Caco-2 (cell line): ENCODE measurements at places on chromosomes 2 and 18. TPM values are rescaled to one million over a fixed set of nuclear protein-coding genes. Genes with fewer than 3 reads are reported as not detected.

DNA sequence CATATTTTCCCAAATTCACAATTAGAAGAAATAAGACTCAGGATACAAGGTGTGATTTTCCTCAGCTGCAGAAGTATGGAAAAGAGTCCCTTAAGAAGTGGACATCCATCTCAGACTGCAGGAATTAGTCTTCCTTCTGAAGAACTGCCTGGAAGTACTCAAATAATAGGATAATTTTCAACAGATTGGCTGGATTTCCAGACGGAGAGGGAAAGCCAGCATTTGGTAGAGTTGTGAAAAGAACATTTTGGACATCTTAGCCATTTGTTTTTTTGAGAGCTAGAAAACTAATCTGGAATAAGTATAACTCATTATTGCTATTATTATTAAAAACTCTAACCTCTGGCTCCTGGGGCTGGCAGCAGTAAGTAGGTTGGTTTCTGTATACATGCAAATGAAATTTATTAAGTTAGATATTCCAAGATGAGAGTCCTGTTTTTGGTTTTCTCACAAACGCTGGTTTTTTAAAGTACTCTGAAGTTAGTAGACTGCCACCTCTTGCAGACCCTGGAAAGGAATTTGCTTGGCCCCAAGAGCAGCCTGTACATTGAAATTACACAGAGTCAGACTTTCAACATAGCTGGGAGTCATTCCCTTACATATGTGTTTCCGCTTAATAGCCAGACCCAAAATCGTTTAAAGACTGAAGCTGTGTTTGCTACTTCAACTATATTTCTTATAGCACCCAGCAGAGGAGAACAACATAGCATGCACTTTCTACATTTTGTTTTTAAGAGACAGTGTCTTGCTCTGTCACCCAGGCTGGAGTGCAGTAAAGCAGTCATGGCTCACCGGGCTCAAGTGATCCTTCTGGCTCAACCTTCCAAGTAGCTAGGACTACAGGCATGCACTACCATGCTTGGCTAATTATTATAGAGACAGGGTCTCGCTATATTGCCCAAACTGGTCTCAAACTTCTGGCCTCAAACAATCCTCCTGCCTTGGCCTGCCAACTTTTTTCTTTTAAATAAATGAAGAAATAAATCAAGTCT, 142.4 kb downstream of the THADA start:
- DNase-seq, result no peak
- no peaks in the 10 kb centered on the region for H3K27me3 ChIP-seq
- no peak overlapping the region for H3K27ac ChIP-seq
- H3K4me3 ChIP-seq, result no peak overlapping the region
- peaks cover 43% of the 10 kb centered on the region for H3K4me1 ChIP-seq
- no peaks in the 10 kb centered on the region; the same call in 1 of the 2 replicates for H3K36me3 ChIP-seq

HOXD1 gene
- total RNA-seq, result not detected in 2 replicates

NPC1 gene
- total RNA-seq, result 29.5 and 32.8 TPM in 2 replicates

HSBP1L1 gene
- 25.7 and 25.9 TPM in 2 replicates for total RNA-seq

SCTR gene
- total RNA-seq, result not detected in 2 replicates

DNA sequence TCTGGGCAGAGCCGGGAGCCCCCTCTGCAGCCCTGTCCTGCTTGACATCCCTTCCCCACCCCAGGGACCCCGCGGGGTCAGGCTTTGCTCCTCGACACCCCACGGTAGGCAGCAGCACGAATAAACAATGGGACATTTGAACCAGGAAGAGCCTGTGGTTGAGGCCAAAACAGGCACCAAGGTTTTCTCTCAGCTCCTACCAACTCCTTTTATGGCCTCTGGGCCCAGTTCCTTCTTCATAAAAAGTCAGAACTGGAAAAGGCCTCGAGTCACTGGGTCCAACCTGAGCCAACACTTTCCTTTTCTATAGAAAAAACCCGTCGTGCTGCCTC, 20.6 kb downstream of the TEX44 start:
- peaks cover 48% of the 10 kb centered on the region for H3K4me1 ChIP-seq
- H3K4me3 ChIP-seq, result peak overlapping the region; percentile 42
- DNase-seq, result no peak
- H3K36me3 ChIP-seq, result no peaks in the 10 kb centered on the region

ANKRD30BL gene
- total RNA-seq, result not detected in 2 replicates

ITPRID2 gene
- total RNA-seq, result 54.8 and 62.0 TPM in 2 replicates

DNA sequence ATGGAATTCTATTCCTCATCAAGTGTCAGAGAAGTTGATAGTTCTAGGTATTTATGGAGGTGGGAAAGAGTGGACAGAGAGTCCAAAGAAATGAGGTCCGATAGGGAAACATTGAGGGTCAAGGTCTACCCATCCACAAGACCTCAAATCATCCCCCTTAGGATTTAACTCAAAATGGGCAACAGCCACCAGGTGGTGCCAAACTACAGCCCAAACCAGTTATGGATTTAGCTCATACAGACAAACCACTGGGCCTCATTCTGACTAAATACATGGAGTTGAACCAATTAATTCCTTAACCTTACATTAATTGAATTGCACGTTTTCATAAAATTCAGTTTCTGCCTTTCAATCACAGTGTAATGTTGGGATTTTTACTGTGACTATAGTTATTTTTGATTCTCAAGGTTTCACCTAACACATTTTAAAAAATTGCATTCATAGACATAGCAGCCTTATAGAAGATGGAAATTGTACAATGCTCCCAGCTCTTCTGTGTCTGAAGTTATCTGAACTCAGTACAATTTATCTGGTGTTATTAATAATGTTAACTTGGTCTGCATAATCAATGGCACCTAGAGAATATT, 98.2 kb upstream of the HNMT start:
- no peaks in the 10 kb centered on the region for H3K27me3 ChIP-seq
- H3K36me3 ChIP-seq, result no peaks in the 10 kb centered on the region; the same call in 1 of the 2 replicates
- no peak overlapping the region for H3K4me3 ChIP-seq
- no peak overlapping the region for H3K27ac ChIP-seq

- H3K4me3 ChIP-seq, result no peak overlapping the region
- DNase-seq, result no peak
- no peak overlapping the region for H3K27ac ChIP-seq
- H3K4me1 ChIP-seq, result no peaks in the 10 kb centered on the region
Measured at GRCh38 chr2:170887496-170887895, 41.6 kb upstream of the GORASP2 start.

DNA sequence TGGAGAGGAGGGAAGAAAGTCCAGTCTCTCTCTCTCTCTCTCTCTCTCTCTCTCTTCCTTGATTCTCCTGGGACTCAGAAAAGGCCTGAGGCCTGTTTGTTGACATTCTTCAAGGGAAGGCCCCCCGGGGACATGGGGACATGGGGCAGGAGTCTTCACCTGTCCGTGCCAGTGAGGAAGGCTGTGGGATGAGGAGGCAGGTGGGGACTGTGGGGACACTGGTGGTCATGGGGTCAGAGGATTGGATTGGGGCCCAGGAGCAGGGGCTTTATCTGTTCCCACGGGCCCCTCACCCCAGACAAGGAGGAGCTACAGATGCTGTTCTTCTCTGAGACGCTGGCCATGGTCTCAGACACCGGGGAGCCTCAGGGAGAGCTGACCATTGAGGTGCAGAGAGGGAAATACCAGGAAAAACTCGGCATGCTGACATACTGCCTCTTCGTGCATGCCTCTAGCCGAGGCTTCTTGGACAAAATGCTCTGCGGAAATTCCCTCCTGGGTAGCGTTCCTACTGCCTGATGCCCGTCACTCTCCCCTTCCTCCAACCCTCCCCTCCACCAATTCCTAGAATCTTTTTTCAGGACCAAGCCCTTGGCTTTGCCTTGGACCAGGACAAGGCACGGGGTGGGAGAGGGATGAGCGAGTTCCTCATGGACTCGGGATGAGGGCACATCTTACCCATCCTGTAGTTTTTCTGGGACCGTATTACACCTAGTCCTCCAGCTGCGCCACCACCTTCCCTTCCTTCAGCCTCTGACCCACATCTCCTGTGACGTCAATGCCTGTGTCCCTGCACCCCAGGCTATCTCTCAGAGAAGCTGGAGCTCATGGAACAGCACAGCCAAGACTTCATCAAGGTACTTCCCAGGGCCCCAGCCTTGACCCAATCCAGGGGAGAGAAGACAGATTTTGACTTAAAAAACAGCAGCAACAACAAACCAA, 850 bp downstream of the CATIP start:
- H3K36me3 ChIP-seq, result no peaks in the 10 kb centered on the region
- H3K27me3 ChIP-seq, result no peaks in the 10 kb centered on the region
- peak overlapping the region; percentile 93 for H3K27ac ChIP-seq
- peaks cover 61% of the 10 kb centered on the region for H3K4me1 ChIP-seq

- no peak for DNase-seq
- no peak overlapping the region for H3K27ac ChIP-seq
- H3K27me3 ChIP-seq, result no peaks in the 10 kb centered on the region
- H3K4me1 ChIP-seq, result no peaks in the 10 kb centered on the region
- H3K4me3 ChIP-seq, result no peak overlapping the region
Measured at GRCh38 chr2:224638301-224638823, 53.2 kb upstream of the CUL3 start.

GRCh38 chr18:26183395-26184112, 42.7 kb upstream of the TAF4B start:
- DNase-seq, result no peak
- no peak overlapping the region for H3K27ac ChIP-seq
- H3K4me1 ChIP-seq, result no peaks in the 10 kb centered on the region
- H3K27me3 ChIP-seq, result no peaks in the 10 kb centered on the region

FAP gene
- not detected in 2 replicates for total RNA-seq

DNA sequence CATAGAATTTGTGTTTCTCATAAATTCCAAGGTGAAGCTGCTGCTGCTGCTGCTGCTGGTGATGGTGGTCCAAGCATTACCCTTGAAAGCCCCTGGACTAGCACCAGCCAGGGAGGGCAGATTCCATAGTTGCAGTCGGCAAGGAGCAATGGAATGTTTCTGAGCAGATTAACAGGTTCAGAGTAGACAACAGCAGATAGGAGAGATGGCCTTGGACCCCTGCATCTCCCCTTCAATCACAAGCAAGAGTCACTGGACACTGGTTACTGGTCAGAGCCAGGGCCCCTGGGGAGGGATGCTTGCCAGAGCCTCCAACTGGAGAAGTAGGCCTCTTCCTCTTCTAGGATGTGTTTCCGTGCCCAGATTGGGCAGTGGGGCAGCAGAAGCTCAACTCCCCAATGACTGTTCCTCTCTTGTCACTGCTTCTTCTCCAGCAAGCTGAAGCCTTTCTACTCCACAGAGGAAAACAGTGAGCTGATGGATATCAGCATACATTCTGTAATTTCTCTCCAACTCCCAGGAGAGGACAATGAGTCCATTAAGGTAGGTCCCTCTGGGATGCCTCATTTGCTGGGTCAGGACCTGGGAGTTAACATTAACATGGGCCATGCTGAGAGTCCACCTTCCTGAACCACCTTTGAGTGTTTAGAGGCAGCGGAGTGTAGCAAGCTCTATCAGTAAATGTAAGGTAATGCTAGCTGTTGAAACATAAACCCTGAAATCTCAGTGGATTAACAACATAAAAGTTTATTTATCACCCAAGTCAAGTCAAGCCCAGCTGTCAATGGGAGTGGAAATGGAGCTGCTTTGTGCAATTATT, 35.3 kb downstream of the MROH2A start:
- no peaks in the 10 kb centered on the region for H3K4me1 ChIP-seq
- H3K27me3 ChIP-seq, result no peaks in the 10 kb centered on the region
- no peak for DNase-seq

TOGARAM2 gene
- 0.61 and 1.3 TPM in 2 replicates for total RNA-seq

GRCh38 chr2:568639-569235, 108.5 kb downstream of the TMEM18 start:
- H3K36me3 ChIP-seq, result no peaks in the 10 kb centered on the region
- no peak for DNase-seq
- no peaks in the 10 kb centered on the region for H3K4me1 ChIP-seq
- H3K27me3 ChIP-seq, result no peaks in the 10 kb centered on the region; the same call in 1 of the 2 replicates

CACNB4 gene
- total RNA-seq, result 1.00 and 1.0 TPM in 2 replicates

POTEI gene
- 7.0 and 7.3 TPM in 2 replicates for total RNA-seq

GALR1 gene
- total RNA-seq, result not detected in 2 replicates
